ENCODE measurements at places on chromosomes 3 and 15. TPM values are rescaled to one million over a fixed set of nuclear protein-coding genes. Genes with fewer than 3 reads are reported as not detected.

DNA sequence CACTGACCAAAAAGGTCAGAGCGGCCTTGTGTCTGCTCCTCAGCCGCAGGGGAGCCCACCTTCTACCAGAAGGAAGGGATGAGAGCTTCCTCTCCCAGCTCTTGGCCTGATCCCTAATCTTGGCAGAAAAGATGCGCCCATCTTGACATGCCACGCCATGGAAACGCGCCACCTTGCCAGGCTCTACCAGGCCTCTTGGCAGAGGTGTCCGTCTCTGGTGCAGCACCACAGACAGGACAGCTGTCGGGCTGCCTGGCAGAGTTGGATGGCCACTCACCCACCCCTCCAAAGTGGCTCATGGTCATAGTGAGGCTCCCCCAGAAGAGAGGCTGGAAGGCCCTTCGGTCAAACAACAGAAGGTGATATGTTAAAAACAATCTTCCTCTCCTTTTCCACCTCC is 105.2 kb downstream of the LIPC start:
- H3K27me3 ChIP-seq: no peaks in the 10 kb centered on the region
- no peak overlapping the region for H3K4me3 ChIP-seq
- no peaks in the 10 kb centered on the region for H3K4me1 ChIP-seq

- DNase-seq: no peak
- no peaks in the 10 kb centered on the region for H3K36me3 ChIP-seq
- no peak overlapping the region for H3K4me3 ChIP-seq
- peaks cover 17% of the 10 kb centered on the region for H3K4me1 ChIP-seq
These were observed 12.3 kb downstream of the DPH3 start for GRCh38 chr3:16252243-16252978.

- no peaks in the 10 kb centered on the region for H3K27me3 ChIP-seq
- no peak overlapping the region for H3K4me3 ChIP-seq
- H3K4me1 ChIP-seq: peaks cover 18% of the 10 kb centered on the region
These were observed 26.3 kb downstream of the FEM1B start for GRCh38 chr15:68303560-68304436.

The HGD gene
- total RNA-seq: 0.28 TPM

The KIF7 gene
- 15.7 TPM for total RNA-seq

DNA sequence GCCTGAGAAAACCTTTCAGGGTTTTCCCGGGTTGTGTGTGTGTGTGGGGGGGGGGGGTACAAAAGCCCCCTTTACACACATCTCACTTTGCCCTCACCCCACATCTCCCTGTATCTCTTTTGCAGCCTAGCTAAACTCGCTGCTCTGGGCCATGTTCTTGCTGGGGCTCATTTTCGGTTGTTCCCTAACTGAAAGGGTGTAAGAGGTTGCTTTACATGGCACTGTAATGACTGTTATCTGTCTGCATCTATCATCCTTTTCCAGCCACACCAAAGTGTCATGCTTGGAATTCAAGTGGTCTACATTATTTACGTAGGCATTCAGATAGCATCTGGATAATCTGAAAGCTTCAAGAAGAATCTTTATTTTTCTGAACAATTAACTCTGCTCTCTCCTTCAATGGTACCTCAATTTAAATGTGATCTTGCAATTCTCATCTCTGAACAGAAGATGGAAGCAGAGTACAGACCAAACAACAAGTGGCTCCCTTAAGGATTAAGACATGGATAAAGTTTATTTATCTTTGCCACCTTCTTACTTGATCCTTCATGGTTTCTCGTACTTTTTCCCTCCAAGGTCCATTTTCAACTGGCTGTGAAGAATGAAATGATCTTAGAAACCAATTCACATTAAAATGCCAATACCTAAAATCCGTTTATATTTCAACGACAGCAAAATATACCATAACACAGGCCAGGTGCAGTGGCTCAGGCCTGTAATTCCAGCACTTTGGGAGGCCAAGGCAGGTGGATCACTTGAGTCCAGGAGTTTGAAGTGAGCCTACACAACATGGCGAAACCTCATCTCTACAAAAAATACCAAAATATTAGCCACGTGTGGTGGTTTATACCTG is 34.9 kb downstream of the DCLK3 start:
- no peak overlapping the region for H3K27ac ChIP-seq
- H3K36me3 ChIP-seq: no peaks in the 10 kb centered on the region
- H3K4me3 ChIP-seq: no peak overlapping the region
- H3K27me3 ChIP-seq: no peaks in the 10 kb centered on the region
- peaks cover 5% of the 10 kb centered on the region for H3K4me1 ChIP-seq

DNA sequence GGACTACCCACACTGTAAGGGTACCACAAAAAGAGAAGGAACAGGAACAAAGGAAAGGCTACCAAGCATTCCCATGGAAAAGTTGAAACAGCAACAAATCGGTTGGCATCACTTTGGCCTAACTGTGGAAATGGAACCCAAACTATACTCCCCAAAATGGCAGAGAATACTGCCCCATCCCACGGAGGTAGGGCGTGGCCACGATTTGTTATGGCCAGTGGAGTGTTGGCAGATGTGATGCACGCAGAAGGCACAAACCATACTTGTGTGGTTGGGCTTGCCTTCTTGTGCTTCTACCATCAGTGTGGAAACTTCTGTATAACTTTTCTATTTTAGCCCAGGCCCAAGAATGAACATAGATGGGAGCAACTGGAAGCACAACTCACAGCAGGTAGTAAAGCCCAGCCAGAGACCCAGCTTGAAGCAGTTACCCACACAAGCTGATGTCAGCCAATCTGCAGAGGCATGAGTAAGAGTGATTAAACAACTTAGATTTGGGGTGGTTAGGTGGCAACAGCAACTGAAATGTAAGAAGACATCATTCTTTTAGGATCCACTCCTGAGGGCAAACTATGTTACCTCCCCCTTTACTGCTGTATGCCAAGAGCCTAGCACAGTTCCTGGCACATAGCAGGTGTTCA is 64.1 kb downstream of the BTD start:
- H3K27ac ChIP-seq: no peak overlapping the region
- H3K36me3 ChIP-seq: peaks cover 4% of the 10 kb centered on the region
- no peak overlapping the region for H3K4me3 ChIP-seq
- H3K4me1 ChIP-seq: no peaks in the 10 kb centered on the region

GRCh38 chr15:44215594-44215993 is 20.5 kb upstream of the FRMD5 start:
- no peak for DNase-seq
- no peaks in the 10 kb centered on the region for H3K36me3 ChIP-seq
- no peaks in the 10 kb centered on the region for H3K27me3 ChIP-seq

DNA sequence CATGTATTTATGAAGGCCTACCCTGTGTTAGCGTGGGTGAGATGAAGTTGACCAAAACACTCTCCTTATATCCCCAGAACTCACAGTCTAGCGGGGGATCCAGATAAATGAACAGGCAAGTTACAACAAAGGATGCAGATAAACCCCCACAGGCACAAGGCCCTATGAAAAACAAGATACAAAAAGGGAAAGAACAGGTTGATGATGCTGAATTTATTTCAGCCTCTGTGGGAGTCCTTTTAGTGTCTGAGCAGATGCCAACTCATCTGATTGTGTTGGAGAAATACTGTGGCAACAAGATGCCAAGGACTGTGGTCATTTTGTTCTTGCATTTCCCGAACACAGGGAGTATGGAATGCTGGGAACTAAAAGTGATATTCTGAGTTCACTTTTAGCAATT is 300.0 kb downstream of the CHST2 start:
- H3K36me3 ChIP-seq: no peaks in the 10 kb centered on the region
- no peaks in the 10 kb centered on the region for H3K4me1 ChIP-seq
- no peak overlapping the region for H3K27ac ChIP-seq
- no peak overlapping the region for H3K4me3 ChIP-seq

DNA sequence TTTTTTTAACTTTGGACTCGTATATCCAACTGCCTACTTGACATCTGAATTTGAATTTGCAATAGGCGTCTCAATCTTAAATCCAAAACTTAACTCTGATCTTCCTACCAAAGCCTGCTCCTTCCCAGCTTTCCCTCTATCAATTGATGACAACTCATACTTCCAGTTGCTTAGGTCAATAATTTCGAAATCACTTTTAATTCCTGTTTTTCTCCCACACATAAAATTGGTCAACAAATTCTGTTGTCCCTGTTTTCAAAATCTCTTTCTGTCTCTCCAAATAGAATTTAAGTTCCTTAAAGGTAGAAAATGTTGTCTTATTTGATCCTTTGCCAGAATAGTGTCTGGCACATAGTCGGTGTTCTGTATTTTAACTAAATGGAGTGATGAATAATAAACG is 332.4 kb downstream of the SATB1 start:
- H3K4me3 ChIP-seq: no peak overlapping the region
- H3K4me1 ChIP-seq: no peaks in the 10 kb centered on the region
- no peak for DNase-seq
- no peaks in the 10 kb centered on the region for H3K36me3 ChIP-seq
- no peaks in the 10 kb centered on the region for H3K27me3 ChIP-seq
- no peak overlapping the region for H3K27ac ChIP-seq

DNA sequence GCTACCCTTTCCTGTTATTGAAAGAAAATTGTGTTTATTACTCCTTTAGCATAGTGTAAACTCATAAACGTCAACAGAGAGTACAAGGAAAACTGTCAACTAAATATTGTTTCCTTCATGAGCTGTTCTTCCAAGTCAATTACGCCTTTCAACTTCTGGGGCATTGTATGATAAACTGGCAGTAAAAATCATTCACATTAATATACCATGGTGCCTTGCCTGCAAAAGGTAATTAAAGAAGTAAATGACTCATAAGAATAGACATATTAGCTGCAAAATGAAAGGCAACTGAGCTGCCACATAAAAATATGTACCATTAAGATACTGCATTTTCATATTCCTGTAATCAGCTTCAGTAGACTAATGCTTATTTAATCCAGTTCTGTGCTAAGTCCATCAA is 447.3 kb downstream of the FOXP1 start:
- H3K4me3 ChIP-seq: no peak overlapping the region
- H3K4me1 ChIP-seq: peaks cover 18% of the 10 kb centered on the region
- no peak for DNase-seq
- H3K36me3 ChIP-seq: no peaks in the 10 kb centered on the region
- no peak overlapping the region for H3K27ac ChIP-seq
- no peaks in the 10 kb centered on the region for H3K27me3 ChIP-seq

The SH2D7 gene
- not detected for total RNA-seq

DNA sequence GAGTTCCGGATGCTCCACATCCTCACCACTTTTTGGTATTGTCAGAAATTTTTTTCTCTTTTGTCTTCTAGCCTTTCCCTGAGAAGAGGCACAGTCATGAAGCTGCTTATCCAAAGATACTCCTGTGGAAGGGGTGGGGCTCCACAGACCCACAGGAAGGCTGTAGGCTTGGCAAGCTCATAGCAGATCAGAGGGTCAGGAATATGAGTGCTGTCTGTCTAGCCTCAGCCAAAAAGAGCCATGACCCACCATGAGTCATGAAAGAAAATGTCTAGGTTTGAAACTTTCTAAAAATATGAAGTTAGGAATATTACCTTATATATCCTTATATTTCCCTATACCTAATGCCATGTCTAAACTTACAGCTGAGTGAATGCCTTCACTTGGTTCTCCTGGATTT is 118.2 kb upstream of the THBS1 start:
- no peak for DNase-seq
- no peaks in the 10 kb centered on the region for H3K4me1 ChIP-seq
- H3K36me3 ChIP-seq: no peaks in the 10 kb centered on the region
- H3K27ac ChIP-seq: no peak overlapping the region

GRCh38 chr3:73624017-73624820 is 522 bp downstream of the PDZRN3 start:
- H3K36me3 ChIP-seq: no peaks in the 10 kb centered on the region
- DNase-seq: peak; percentile 92
- peak overlapping the region; percentile 70 for H3K4me3 ChIP-seq
- H3K27me3 ChIP-seq: peaks cover 22% of the 10 kb centered on the region
- H3K4me1 ChIP-seq: peaks cover 22% of the 10 kb centered on the region
- no peak overlapping the region for H3K27ac ChIP-seq

DNA sequence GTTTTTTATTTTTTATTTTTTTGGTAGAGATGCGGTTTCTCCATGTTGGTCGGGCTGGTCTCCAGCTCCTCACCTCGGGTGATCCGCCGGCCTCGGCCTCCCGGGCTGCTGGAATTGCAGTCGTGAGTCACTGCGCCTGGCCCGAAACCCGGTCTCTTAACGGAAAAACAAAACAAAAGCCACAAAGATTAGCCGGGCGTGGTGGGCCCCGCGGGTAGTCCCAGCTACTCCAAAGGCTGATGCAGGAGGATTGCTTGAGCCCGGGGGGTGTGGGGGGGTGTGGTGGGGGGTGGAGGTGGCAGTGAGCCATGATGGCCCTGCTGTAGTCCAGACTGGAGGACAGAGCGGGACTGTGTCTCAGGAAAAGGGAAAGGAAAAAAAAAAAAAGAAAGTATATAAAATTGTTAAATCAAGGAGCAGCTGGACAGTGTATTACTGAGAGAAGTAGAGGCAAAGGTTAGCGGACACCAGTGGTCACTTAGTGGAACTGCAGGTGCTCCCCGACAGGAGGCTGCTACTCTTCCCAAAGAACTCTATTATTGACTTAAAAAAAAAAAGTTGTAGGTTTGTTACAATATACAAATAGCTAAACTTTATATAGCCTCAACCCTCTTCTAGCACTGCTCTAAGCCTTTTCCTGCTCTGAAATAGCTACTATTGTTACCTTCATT is 30.3 kb upstream of the TUBGCP5 start:
- no peak overlapping the region for H3K4me3 ChIP-seq
- no peaks in the 10 kb centered on the region for H3K27me3 ChIP-seq
- H3K36me3 ChIP-seq: no peaks in the 10 kb centered on the region
- H3K27ac ChIP-seq: no peak overlapping the region
- DNase-seq: peak; percentile 48

The ANXA2 gene
- 21.8 TPM for total RNA-seq

GRCh38 chr3:153830552-153830951 is 290.6 kb upstream of the ARHGEF26 start:
- H3K27me3 ChIP-seq: no peaks in the 10 kb centered on the region
- DNase-seq: no peak
- H3K27ac ChIP-seq: no peak overlapping the region
- H3K36me3 ChIP-seq: no peaks in the 10 kb centered on the region

The ASTE1 gene
- total RNA-seq: 3.1 TPM

The KCTD6 gene
- total RNA-seq: 29.3 TPM

GRCh38 chr3:68878322-68878721 is 54.0 kb downstream of the TAFA4 start:
- no peaks in the 10 kb centered on the region for H3K27me3 ChIP-seq
- peak; percentile 50 for DNase-seq
- H3K27ac ChIP-seq: no peak overlapping the region

The TASOR gene
- total RNA-seq: 141 TPM

- H3K4me1 ChIP-seq: peaks cover 6% of the 10 kb centered on the region
- no peaks in the 10 kb centered on the region for H3K36me3 ChIP-seq
These were observed 135.4 kb downstream of the PDE8A start for GRCh38 chr15:85116925-85117646.

The P2RY14 gene
- total RNA-seq: not detected

DNA sequence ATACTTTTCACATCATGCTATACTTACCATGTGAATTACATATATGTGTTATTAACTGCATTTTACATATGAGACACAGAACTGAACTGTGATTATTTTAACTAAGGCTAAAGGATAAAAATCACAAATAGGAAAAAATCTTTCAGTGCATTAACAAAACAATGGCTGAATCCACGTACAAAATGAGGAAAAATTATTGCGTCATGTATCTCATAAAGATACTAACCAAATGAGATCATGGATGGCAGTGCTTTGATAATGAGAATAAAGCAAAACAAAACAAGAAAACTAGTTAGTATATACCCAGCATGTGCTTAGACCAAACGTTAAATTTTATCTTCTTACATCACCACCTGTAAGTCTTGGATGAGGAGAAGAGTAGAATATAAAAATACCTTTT is 66.0 kb downstream of the SCAPER start:
- H3K4me3 ChIP-seq: no peak overlapping the region
- no peaks in the 10 kb centered on the region for H3K4me1 ChIP-seq
- H3K27ac ChIP-seq: no peak overlapping the region
- H3K36me3 ChIP-seq: no peaks in the 10 kb centered on the region
- no peaks in the 10 kb centered on the region for H3K27me3 ChIP-seq
- DNase-seq: no peak

The FYTTD1 gene
- total RNA-seq: 38.4 TPM
